K562 (cell line): ENCODE measurements at places on chromosomes 7 and 10. TPM values are rescaled to one million over a fixed set of nuclear protein-coding genes. Genes with fewer than 3 reads are reported as not detected.

- no peak for DNase-seq
These were observed 697.6 kb upstream of the GALNT17 start for GRCh38 chr7:70434376-70434775.

DNA sequence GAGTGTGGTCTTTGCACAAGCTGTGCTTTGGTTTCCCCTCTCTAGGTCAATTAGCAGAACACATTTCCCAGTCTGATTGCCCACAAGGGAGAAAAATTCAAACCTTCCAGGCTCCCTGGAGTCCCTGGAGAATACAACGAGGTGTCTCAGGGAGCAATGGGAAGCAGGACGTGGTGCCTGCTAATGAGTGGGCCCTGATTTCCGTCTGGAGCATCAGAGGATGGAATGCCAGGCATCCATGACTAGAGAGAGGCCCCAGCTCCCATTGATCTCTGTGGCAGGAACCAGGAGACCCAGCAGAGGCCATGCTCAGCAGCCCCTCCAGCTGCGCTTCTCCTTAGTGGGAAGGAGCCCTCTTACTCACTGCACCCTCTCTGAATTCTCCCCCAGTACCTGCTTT, 33.2 kb upstream of the TLX1 start:
- DNase-seq, result no peak

- no peak for DNase-seq
These were observed 272.6 kb downstream of the FGFR2 start for GRCh38 chr10:121325490-121326231.

DNA sequence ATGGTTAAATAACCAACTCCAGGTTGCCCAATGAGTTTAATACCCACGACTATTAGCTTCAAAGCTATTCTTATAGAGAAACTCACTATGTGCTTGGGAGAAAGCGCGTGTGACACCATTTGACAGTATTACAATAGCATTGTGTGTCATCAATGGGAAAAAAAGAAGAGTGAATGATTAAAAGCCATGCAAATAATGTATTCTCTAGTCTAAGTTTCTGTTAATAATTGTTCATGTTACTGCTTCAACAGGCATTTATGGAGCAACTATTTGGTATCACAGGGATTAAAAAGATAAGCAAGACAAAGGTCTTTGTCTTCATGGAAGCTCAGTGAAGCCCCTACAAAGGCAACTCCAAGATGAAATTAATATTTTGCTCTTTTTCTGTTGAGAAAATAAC, 47.2 kb downstream of the CAV1 start:
- DNase-seq, result no peak

Gene ICA1
- total RNA-seq, result 17.8 and 18.5 TPM in 2 replicates

GRCh38 chr7:130069179-130069977, 956 bp upstream of the KLHDC10 start:
- DNase-seq, result no peak

- no peak for DNase-seq
These were observed 152.4 kb downstream of the PRPF18 start for GRCh38 chr10:13739183-13739582.

Gene GLI3
- total RNA-seq, result 0.18 and 0.27 TPM in 2 replicates

Gene OR2A7
- not detected in 2 replicates for total RNA-seq

DNA sequence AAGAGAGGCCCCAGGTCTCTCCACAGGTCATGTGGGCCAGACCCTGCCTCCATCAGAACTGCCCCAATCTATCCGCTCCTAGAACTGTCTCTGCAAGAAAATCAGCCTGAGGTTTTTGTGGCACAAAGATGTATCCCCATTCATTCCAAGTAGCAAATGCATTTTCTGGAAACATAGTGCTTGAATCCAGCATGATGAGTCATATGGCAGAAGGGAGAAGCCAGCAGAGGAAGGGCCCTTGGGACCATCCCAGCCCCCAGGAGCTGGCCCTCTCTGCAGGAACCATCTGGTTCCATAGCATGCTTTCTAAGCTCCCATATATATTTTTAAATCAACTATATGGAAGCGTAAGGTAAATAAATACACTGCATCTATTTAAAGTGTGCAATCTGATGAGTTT, 563.2 kb downstream of the GALNT17 start:
- DNase-seq, result no peak

- peak; percentile 12 for DNase-seq
These were observed 75.3 kb upstream of the AASS start for GRCh38 chr7:122219253-122219865.

DNA sequence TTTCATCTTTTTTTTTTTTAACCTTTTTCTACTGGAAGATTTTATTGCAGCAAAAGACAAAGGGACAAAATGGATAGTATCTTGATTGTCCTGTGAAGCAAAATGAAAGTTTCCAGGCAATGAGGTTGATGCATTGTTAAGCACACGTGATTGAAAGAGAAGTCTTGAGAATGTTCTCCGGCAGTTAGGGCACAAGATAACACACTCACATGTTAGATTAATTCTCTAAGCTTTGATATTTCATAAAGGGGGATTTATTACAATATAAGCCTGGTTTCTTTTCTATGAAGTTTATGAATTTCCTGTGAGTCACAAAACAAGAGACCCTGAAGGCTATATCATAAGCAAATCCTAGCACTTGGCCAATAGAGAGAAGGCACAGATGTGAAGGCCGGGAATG, 93.4 kb upstream of the ARMC3 start:
- no peak for DNase-seq

DNA sequence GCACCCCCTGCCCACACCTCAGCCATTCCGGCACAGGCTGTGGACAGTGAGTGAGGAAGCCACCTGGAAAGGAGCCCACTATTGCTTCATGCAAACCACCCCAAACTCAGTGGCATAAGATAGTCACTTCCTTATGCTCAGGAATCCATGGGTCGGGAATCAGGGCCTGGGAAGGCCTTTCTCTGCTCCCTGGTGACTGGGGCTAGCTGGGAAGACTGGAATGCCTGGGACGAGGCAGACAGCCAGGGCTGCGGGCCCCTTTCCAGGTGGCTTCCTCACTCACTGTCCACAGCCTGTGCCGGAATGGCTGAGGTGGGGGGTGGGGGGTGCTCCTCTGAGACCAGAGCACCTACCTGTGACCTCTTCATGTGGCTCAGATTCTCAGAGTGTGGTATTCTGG, 74.1 kb upstream of the GRB10 start:
- no peak for DNase-seq

GRCh38 chr10:132595854-132596253, 58.3 kb downstream of the INPP5A start:
- DNase-seq, result no peak

DNA sequence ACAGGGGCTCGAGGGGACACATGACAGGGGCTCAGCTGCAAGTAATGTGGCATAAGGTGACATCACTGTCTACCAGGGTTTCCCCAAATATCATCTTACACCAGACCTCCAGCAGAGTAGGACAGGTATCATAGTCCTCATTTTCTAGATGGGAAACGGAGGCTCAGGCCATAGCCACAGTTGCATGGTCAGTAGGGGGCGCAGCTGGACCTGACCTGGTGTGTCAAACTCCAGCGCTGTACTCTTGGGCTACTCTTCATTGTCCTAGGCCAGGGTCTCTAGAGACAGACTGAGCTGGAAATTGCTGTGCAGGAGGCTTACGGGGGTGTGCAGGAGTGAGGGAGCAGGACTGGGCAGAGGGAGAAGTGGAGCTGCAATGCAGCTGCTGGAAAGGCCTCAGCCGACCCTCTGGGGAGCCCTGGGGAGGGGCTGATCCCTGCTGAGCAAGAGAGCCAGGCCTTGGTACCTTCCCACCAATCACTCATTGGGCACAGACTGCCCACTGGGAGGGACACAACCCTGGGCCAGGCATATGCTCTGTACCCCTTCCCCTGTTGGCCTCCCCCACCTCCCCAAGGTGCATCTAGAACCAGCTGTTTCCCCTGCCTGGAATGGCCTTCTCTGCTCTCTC, 89.9 kb downstream of the CDH23 start:
- DNase-seq, result peak; percentile 72

Gene MAGI2
- 0.94 and 1.1 TPM in 2 replicates for total RNA-seq
